ENCODE measurements at places on chromosomes 7 and 10.

- DNase-seq: no peak
These were observed 509.4 kb upstream of the ADARB2 start for GRCh38 chr10:2246747-2247146.

GRCh38 chr10:21002091-21002878, 105.2 kb upstream of the NEBL start:
- DNase-seq: no peak

- no peak for DNase-seq
These were observed 92.0 kb downstream of the ZFAND4 start for GRCh38 chr10:45580371-45581215.

- DNase-seq: peak; percentile 33
These were observed 558 bp downstream of the ARHGAP22 start for GRCh38 chr10:48604039-48604990.

DNA sequence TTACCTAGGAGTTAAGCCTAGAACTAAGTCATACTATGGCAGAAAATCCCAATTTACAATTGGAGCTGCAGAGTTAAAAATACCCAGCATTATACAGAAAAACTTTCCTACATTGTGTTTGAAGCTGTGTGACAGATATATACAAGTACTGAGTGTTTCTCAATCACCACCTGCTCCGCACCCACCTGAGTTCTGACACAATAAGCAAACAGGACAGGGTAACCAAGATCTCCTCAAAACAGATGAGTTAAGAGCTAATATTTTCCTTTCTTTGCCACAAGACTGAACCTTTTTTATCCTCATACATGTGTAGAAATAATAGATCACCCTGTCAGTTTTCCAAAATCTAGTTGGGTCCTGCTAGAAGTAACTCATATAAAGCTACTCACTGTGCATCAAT, 186.3 kb downstream of the DOCK4 start:
- no peak for DNase-seq

DNA sequence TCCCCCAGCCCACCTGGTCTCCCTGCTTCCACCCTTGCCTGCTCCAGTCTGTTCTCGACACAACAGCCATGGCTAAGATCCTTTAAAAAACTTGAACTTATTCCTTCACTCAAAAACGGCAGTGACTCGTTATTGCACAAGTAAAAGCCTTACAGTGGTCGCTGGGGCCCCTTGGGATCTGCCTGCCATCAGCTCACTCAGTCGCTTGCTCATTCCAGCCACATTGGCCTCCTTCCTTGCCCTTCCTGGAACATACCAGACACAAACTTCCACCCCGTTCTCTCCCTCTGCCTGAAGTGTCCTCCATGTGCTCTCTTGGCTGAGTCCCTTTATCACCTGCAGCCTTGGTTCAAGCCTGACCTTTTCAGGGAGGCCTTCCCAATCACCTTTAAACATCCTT, 4.7 kb downstream of the CCNY start:
- DNase-seq: no peak

DNA sequence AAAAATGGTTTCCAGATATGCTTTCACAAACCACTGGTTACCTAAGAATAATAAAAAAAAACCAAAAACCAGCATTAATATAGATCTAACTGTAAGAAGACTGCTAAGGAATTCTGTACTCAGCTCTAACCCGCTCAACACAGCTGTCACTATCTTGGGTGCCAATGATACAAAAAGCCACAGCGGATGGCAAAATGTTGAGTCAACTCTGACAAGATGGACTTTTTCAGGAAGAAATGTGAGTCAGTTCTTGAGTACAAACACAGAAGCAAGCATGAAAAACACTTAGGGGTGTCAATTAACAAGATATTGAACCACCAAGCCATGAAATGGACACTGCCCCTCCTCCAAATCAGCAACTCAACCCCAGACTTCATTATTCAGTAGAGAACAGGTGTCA, 55.0 kb downstream of the CTTNBP2 start:
- no peak for DNase-seq

- no peak for DNase-seq
These were observed 143.8 kb upstream of the BMPER start for GRCh38 chr7:33761449-33762080.

DNA sequence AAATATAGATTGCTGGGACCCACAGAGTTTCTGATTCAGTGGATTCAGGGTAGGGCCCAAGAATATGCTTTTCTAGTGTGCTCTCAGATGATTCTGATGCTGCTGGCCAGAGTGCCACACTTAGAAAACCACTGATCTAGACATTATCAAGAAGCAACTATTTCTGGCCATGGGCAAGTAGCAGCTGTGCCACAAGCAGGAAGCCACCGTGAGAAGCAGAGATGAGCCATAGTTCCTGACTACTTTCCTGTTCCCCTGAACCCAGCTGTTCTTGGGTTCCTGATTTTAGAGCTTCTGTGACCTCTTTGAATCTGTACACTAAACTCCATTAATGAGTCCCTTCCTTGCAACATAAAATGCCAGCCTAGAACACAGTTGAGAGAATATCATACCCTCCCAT, 38.1 kb upstream of the PIK3AP1 start:
- DNase-seq: no peak

DNA sequence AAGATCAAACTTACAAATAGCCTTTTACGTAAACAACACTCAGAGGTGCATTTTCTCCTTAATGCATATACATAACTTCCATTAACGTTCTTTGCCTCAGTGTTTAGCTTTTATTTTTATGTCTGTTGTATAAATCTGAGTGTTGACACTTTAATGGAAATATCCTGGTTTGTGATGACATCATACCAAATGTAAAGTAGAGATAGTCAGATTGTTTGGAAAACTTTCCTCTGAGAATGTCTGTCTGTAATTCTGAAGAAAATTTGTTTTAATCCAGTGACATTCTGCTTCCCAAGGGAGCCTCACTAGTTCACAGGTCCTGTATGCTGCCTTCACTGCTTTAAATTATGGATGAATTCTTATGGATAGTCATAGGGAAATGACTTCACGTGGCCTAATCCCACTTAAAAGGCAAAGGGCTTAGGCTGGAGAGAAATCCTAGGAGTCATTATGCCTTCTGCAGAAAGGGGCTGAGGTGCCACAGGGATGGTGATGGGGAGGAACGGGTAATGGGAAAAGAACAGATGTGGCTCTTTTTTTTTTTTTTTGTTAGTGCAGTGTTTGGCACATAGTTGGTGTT, 93.2 kb downstream of the DNAJB9 start:
- DNase-seq: no peak

- no peak for DNase-seq
These were observed 57.8 kb upstream of the CACNA2D1 start for GRCh38 chr7:82501346-82501745.

DNA sequence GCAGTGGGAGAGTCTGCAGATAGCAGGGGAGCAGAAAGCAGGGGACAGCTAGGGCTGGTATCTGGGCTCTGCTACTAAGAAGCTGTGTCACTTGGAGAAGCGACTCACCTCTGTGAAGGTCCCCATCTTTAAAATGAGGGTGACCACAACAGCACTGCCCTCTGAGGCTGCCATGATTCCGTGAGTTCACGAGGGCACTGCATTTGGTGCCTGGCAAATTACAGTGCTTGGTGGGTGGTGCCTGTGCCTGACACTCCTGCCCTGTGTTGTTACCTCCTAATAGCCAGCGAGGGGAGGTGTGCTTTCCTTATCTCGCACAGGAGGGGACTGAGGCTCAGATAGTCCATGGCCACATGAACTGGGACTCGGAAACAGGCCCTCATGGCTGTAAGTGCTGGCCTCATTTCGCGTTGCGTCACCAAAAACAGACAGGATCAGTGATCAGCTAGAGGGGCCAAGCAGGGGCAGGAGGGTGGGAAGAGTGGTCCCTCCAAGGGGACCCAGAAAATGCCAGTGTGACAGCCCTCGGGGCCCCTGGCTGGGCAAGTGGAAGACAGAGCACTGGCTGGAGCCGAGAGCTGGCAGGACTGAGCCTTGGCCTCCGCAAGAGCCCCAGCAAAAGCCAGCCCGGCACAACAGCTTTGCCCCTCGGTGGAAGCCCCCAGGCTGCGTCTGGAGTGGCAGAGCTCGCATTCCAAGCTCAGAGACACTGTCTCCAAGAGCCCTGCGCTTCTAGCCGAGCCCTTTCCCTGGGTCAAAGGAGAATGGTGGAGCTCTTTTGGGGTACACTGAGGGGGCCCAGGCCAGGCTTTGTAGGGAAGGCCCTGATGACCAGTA, 17.3 kb upstream of the BNIP3 start:
- DNase-seq: no peak

DNA sequence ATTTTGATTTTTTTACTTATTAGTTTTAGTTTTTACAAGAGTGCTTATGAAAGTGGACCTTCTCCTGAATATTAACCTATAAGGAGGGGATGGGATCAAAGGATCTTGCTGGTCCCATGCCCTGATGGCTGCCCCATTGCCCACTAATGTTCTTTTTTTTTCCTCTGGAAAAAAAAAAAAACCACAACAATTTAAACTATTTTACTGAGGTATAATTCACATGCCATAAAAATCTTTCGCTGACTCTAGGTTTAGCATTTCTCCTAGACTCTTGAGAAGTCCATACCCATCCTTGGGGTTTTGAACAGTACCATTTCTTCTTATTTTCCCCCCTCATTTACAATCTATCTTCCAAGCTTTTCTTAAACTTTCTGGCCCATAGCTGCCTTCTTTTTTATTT, 481.8 kb downstream of the TFEC start:
- DNase-seq: no peak

DNA sequence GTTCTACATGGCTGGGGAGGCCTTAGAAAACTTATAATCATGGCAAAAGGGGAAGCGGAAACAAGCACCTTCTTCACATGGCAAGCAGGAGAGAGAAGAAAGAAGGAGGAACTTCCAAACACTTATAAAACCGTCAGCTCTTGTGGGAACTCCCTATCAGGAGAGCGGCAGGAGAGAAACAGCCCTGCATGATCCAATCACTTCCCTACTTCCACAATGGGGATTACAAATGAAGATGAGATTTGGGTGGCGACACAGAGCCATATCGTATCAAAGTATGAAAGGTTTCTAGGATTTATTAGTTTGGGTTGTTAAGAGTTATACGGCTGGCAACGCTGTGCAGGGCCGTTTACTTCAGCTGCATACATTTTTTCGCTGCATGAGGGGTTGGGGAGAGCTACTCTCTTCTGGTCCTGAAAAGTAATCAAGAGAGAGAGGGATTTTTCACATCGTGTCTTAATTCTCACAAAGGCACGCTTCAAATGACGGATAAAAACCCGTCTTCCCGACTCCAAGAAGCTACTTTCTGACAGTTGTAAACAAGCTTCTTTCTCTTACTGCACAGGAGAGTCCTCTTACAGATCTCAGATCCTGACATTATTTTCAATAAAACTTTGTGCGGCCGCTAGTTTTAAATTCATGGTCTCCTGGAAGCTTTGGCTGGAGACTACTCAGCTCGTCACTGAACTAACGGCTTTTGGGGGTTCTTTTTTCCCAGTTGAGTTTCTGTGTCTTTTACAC, 751 bp upstream of the GTPBP10 start:
- peak; percentile 35 for DNase-seq

DNA sequence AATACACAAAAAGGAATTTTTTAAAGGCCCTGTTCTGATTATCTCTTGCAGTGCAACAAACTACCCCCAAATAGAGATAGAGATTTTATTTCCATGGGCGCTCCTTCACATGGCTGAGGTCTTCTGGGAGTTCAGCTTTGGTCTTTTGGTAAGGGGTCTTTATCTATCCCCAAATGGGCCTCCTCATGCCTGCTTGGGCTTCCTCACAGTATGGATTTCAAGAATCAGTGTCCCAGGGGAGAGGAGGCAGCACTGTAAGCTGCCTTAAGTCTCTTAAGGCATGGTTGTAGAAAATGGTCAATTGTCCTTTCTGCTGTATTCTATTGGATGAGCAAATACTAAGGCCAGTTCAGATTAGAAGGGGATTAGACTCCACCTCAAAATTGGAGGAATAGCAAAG, 966.2 kb downstream of the TYW1 start:
- DNase-seq: no peak

DNA sequence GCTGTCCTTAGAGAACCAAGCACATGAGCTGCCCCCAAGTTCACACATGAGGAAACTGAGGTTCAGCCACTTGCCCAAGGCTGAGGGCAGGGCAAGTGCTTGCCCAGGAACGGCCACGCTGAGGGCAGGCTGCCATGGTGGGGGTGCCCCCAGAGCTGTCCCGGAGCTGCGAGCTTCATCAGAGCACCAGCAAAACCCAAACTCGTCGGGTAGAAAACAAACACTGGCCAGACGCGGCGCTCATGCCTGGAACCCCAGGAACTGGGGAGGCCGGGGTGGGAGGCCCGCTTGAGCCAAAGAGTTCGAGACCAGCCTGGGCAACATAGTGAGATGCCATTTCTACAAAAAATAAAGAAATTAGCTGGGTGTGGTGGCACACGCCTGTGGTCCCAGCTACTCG, 38.4 kb downstream of the UNCX start:
- DNase-seq: no peak

DNA sequence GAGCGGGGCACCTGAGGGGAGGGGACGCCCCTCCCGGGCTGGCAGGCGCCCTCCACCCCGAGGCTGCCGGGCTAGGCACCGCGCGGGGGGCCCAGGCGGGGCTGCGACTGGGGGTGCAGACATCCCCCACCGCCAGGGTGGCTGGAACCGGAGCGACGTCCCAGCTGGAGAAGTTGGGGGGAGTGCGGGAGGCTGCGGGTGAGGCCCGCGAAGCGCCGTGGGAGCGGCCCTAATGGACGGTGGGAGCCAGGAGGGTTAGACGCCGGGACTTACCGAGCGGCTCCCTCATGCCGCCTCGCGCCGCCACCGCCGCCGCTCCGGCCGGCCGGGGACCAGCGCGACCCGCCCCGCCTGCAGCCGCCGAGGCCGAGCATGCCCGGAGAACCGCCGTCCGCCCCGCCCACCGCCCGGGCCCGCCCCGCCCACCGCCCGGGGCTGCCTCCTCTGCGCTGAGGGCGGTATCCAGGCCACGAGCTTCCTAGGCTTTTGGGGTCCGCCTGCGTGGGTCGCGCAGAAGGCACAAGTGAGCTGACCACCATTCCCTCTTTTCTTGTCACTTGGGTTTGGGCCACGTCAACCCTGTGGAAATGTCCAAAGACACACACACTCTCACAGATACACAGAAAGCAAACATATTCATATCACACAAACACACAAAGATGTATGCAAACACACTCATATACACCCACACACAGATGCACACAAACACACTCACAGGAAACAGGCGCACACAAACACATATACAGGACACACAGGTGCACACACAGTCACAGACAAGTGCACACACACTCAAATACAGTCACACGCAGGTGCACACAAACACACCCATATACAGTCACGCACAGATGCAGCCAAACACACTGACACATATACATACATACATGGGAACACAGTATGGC, at the start of gene JCAD:
JCAD (minus strand) TSS at position 378 of the 899 bp plus-strand sequence. CDS start 11,774 bp downstream, outside the sequence.
- peak; percentile 73 for DNase-seq
